ENCODE measurements at places on chromosomes 7 and 10.

GRCh38 chr10:109962247-109962646 is 38.9 kb upstream of the XPNPEP1 start:
- no peak for DNase-seq

- DNase-seq: no peak
Measured at GRCh38 chr7:100589341-100589947, 3.3 kb downstream of the FBXO24 start.

- no peak for DNase-seq
Measured at GRCh38 chr10:43355749-43356371, 15.6 kb upstream of the FXYD4 start.

DNA sequence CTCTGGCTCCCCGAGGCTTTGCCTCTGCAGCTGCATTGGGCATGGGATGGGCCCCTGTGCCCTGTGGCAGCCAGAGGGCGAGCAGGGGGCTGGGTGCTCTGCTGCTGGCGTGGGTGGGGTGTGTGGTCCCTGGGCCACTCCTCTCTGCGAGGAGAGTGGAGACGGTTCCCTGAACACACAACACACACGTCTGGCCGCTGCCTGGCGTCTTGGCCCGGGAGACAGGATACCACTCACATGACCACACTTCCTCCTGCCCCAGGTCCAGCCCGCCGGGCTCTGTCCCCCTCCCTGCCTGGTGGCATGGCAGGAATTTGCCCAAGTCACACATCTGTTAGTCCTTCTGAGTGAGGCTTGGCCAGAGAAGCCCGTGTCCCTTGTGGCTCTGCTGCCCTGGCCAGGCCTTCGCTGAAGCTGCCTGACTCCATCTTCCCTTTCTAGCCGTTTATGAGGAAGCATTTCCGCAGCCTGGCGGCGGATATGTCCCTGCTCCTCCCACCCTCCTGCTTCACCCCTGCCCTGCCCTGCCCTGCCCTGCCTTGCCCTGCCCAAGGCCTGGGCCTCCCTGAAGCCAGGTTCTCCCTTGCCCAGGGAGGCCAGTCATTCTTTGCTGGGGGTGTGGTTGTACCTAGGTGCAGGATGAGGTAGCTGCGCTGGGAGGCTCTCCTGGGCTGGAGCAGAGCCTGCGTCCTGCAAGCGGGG is 3.0 kb downstream of the BRI3 start:
- DNase-seq: peak; percentile 82

- DNase-seq: peak; percentile 56
Measured at GRCh38 chr10:78451592-78451991, 417.9 kb downstream of the RPS24 start.

GRCh38 chr10:133564816-133565215 is 567 bp downstream of the SYCE1 start:
- DNase-seq: no peak

DNA sequence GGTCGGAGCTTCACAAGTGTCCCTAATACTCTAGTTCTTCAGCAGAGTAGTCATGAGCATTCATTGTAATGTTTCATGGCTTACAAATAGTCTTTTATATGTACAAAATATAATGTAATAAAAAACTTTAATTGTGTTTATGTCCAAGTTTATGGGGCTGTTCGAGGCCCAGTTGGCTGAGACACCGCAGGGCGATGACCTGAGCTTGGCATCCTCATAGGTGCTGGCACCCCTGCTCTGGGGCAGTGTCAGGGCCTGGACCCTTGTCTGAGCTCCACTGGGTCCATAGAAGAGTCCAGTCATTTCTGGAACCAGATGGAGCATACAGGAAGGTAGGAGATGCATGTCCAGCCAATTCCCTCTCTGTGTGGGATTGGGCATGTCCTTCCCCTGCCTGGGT is 12.9 kb upstream of the ZMIZ1 start:
- DNase-seq: no peak

GRCh38 chr10:58796242-58796641 is 283.6 kb downstream of the BICC1 start:
- no peak for DNase-seq

DNA sequence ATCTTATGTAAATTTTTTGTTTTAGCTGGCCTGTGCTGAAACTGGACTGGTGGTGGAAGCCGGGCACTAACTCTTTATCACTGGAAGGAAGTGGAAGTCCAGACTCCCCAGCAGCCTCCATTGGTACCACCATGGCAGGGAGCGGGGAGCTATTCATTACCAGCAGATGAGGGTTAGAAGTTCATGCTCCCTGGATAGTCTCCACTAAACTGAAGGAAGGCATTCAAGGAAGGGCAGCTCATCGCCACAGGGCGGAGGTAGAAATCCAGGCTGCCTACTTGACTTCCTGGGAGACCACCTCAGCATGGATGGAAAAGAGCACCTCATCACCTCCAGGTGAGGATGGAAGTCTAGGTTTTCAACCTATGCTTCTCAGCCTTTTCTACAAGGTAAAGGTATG is 130.9 kb downstream of the SLC16A9 start:
- DNase-seq: no peak

GRCh38 chr10:30816820-30817171 is 187.2 kb upstream of the LYZL2 start:
- DNase-seq: no peak

DNA sequence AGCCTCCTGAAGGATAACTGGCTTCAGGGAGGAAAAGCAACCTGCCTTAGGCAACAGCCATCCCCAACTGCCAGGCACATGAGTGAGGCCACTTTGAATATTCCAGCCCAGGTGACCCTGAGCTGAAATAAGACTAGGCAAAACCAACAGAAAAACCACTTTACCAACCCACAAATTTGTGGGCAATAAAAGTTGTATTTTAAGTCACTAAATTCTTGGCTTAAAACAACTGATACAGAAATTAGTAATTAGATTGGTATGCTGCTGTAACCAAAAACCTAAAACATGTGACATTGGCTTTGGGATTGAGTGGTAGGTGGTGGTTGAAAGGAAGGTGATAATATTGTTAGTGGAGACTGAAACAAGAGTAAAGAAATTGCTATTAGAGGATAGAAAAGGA is 39.9 kb downstream of the ABCB4 start:
- no peak for DNase-seq

GRCh38 chr10:132691711-132692153 is 94.2 kb downstream of the NKX6-2 start:
- peak; percentile 48 for DNase-seq

DNA sequence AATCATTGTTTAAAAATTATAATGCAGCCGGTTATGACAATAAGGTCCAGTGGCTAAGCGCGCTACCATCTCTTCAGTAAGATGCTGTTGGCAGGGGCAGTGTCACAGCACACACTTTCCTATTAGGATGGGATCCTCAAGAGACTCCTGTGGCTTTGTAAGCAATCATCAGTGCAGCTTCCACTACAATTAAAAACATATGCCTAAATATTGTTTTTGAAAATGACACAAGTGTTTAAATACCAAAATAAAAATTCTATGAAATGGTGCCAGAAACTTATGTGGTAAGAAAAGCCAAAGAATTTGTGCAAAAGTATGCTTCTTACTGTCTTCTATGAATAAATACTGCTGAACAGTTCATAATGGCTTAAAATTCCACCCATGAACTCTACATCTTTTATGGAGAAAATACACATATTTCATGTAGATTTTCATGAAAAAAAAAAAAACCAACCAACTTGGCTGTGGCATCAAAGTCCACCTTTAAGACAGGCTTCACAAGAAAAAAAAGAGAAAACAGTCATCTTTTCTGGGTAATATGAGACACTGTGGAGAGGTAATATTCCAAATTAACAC is 132.8 kb downstream of the SEMA3C start:
- no peak for DNase-seq

GRCh38 chr10:97571622-97572021 is 957 bp upstream of the ANKRD2 start:
- no peak for DNase-seq

GRCh38 chr10:29687421-29688164 is 52.8 kb upstream of the SVIL start:
- no peak for DNase-seq

DNA sequence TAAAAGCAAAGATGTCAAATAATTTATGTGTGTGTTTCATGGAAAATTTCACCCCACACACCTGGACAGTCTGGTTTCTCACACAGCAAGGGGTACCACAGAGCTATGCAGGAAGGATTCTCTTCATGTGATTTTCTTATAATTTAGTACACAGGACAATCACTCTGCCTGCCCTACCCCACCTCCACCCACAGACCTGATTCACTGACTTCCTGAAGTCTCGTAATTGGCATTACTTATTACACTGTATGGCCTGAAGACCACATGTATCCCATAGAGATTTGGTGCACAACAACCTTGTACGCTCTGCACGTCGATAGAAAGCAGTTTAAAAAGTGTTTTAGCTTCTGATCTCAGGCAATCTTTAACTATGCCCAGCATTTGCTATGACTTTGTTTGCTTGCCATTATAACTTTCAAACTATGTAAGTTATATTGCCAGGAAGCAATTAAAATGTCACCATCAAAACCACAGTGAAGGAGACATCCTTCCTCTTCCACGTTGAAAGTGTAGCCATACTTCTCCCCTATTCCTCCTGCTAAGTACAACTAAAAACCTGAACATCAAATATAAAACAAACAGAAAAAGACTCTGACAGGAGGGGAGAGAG is 279.4 kb upstream of the IMMP2L start:
- DNase-seq: no peak

GRCh38 chr7:97844036-97844435 is 28.2 kb downstream of the ASNS start:
- no peak for DNase-seq
